ENCODE measurements at places on chromosomes 7 and 10. TPM values are rescaled to one million over a fixed set of nuclear protein-coding genes. Genes with fewer than 3 reads are reported as not detected.

Gene PNLIP
- total RNA-seq = not detected

Gene ASAH2
- 1.5 TPM for total RNA-seq

Gene LRRC4
- total RNA-seq = not detected

Gene PON1
- total RNA-seq = not detected

Gene CYP51A1
- 119 TPM for total RNA-seq

Gene TWNK
- 4.8 TPM for total RNA-seq

Gene GHRHR
- not detected for total RNA-seq

Gene GLCCI1
- total RNA-seq = 11.7 TPM

Gene GPNMB
- total RNA-seq = 479 TPM

Gene ZNF804B
- total RNA-seq = not detected

Gene PRLHR
- not detected for total RNA-seq

Gene NODAL
- not detected for total RNA-seq

Gene CYTH3
- total RNA-seq = 27.1 TPM

Gene ADGRA1
- total RNA-seq = not detected

Gene GCK
- not detected for total RNA-seq

Gene UTF1
- not detected for total RNA-seq

Gene CFTR
- total RNA-seq = 0.09 TPM

Gene DAGLB
- 38.3 TPM for total RNA-seq

Gene INHBA
- 20.0 TPM for total RNA-seq

Gene SGCE
- total RNA-seq = 77.4 TPM

Gene NPSR1
- total RNA-seq = not detected

Gene GPR146
- 1.2 TPM for total RNA-seq

Gene RASA4B
- 4.6 TPM for total RNA-seq

Gene STEAP4
- 2.1 TPM for total RNA-seq

Gene MCU
- 27.0 TPM for total RNA-seq

Gene OR6V1
- not detected for total RNA-seq

Gene MICALL2
- total RNA-seq = 28.9 TPM

Gene ZNF680
- 20.4 TPM for total RNA-seq

Gene CYP2C19
- not detected for total RNA-seq

Gene CDC14C
- total RNA-seq = not detected

Gene RAPGEF5
- 4.2 TPM for total RNA-seq
